NCI-H2227 treated with DMSO at 0.1 percent for 48 hours (cell line): ENCODE measurements at places on chromosomes 2 and 18.

DNA sequence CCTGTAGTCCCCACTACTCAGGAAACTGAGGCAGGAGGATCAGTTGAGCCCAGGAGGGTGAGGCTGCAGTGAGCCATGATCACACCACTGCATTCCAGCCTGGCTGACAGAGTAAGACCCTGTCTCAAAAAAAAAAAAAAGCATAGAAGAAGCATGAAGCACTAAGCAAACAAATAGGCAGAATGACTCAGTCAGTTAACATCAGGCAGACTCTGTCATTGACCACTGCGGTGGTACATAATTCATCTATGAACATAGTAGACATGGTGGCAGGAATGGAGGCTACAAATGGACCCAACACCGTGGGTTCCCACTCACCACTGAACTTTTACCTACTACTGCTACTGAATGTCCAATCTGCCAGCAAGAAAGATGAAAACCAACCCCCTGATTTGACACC lies 7.6 kb upstream of the ASXL2 start:
- no peak for DNase-seq

- no peak for DNase-seq
Measured at GRCh38 chr2:60838481-60838880, 42.9 kb upstream of the REL start.

- no peak for DNase-seq
Measured at GRCh38 chr2:102442967-102443828, 20.2 kb downstream of the IL18RAP start.

GRCh38 chr2:63735931-63736330 lies 105.8 kb upstream of the UGP2 start:
- no peak for DNase-seq

DNA sequence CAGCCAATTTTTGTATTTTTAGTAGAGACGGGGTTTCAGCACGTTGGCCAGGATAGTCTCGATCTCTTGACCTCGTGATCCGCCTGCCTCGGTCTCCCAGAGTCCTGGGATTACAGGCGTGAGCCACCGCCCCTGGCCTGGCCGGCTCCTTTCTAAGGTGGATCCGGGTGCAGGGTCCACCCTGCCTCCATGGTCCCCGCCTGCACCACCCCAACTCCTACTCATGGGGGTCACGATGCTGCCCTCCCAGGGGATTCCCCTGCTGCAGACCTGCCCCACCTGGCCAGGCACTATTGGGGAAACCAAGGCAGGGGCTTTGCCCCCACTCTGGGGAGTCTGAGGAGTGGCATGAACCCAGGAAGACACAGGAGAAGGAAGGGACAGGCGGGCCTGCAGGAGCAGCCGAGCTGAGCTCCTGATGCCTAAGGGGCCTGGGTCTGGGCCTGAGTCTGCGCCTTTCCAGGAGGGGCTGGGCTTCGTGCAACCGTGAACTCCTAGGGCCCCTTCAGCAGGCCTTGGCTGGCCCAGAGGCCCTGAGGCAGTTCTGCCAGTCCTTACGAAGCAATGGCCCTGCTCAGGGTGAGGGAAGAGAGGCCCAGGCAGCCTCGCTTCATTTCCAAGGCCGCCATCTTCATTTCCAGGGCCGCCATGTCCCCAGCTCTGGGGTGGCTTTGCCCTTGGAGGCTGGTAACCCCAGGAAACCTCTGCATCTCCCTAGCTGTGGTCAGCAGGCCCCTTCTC lies 67.2 kb upstream of the SMAD7 start:
- no peak for DNase-seq

DNA sequence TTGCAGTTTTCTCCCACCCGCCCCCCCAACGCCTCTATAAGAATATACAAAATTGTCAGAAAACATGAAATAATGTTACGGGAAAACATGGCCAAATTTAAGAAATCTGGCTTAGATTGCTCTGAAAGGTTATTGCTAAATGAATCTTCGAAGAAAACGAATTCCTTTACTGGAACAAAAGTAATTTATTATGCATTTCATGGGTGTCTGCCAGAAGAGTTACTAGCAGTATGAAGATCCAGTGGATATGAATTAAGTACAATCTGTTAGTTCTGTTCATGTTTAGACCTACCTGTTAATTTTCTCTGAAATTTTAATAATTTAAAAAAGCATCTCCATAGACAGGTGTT lies 21.9 kb downstream of the GATA6 start:
- no peak for DNase-seq

- no peak for DNase-seq
Measured at GRCh38 chr18:63312737-63313395, 6.7 kb downstream of the BCL2 start.

GRCh38 chr18:13223311-13224143 lies 5.0 kb downstream of the LDLRAD4 start:
- no peak for DNase-seq

DNA sequence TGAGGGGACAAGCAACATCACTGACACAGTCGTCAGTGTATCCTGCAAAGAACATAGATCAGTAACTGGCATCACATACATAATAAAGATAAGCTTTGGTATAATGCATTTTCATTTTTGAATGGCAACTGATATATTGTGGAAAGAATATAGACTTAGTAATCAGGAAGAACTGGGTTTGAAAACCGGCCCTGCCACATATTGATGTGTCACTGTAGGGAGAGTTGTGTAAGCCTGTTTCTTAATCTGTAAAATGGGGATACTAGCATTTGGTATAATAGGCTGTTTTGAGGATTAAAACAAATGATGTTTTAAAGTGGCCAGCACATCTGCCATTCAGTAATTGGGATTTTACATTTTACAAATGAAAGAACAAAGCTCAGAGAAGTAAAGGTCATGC lies 277.8 kb upstream of the CNTNAP5 start:
- DNase-seq: no peak

- no peak for DNase-seq
Measured at GRCh38 chr2:77397763-77398162, 124.4 kb downstream of the LRRTM4 start.

GRCh38 chr2:101967826-101968513 lies 23.8 kb upstream of the IL1R2 start:
- no peak for DNase-seq

- DNase-seq: no peak
Measured at GRCh38 chr2:108776475-108776874, 10.1 kb upstream of the CCDC138 start.

GRCh38 chr18:75544496-75544895 lies 117.0 kb upstream of the SMIM21 start:
- no peak for DNase-seq

DNA sequence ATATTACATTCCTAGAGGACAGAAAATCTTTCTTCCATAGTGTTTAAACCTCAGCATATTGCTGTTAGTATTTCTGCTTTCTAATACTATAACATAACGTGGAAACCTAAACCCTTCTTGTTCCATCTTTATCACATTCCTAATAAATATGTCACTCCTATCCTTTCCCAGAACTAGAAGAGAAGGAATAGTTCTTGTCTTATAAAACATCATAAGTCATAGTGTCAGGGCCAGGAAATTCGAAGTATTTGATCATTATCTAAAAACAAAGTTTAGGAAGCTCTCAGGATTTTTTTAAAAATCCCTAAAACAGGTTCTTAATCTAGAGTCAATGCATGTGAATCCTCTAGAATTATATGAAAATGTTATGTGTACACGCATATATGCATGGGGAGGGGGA lies 2.0 kb downstream of the NHEJ1 start:
- no peak for DNase-seq

- DNase-seq: no peak
Measured at GRCh38 chr2:207901829-207902228, 123.5 kb downstream of the PLEKHM3 start.

- DNase-seq: no peak
Measured at GRCh38 chr2:65498396-65498795, 66.0 kb upstream of the SPRED2 start.

GRCh38 chr2:30588994-30589393 lies 141.9 kb downstream of the LCLAT1 start:
- no peak for DNase-seq

DNA sequence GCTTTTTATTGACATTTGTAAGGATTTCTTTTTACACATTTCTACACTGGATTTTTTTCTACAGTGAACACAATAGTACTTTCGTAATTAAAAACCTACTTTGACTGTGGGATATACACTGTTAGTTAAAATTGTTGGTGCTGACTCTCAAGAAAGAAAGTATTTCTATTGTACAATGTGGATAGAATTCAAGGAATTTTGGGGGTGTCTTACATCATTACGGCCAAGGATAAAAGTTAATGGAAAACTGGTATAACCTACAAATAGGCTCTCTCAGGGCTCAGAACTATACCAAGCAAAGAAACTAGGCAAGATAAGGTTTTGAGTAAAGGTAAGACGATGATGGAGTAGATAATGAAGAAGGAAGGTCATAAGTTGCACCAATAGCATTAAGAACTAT lies 198.4 kb upstream of the PARD3B start:
- DNase-seq: no peak

GRCh38 chr18:49681387-49681786 lies 119.5 kb downstream of the LIPG start:
- DNase-seq: no peak

DNA sequence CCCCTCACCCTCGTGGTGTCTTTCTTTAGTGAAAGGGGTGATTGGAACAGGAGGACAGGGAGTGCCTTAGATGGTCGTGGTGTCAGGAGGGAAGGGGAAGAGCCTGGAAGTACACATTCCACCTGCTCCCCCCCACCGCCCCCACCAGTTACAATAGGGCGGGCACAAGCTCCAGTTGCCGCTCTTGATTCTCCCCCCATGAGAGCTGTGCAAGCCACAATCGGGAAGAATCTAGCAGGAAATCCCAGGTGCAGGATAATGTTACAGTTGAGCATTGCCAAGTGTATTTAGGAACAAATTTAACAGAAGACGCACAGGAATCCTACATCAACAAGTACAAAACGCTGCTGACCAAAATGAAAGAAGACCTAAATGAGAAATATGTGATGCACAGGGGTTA lies 73.6 kb downstream of the ASAP2 start:
- no peak for DNase-seq

- no peak for DNase-seq
Measured at GRCh38 chr2:236638707-236639106, 69.1 kb downstream of the ACKR3 start.

- DNase-seq: no peak
Measured at GRCh38 chr2:39304200-39304599, 60.4 kb upstream of the CDKL4 start.

DNA sequence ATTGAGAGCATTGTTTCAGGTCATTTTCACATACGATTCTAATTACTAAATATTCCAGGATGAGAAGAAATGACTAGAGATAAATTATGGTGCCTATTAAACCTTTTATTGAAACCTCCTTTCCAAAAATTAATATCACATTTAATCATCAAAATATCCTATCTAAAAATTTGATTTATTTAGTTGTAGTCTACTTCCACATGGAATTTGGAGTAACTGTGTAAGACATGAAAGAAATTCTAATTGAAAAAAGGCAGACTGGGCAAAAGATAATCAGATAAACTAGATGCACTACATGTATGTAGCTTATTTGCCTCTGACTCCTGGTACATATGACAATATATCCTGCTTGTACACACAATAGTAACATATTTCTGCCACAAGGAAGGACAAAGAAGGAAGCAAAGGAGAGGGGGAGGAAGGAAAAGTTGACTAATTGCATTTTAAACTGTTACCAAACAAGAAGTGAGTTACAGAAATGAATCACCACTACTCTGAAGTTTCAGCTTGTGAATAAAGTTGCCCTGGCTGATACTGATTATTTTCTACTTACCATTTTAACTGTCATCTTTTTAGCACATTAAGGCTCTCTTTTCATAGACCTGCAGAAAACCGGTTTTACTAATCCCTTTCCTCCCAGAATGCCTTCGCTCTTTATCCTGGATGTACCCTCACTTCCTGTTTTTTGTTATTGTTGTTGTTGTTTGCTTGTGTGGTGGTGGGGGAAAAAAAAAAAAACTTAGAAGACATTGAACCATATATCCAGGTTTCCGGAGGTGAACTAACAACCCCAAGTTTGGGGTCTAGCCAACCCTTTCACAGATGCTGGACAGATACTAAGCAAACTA lies 28.4 kb downstream of the NRXN1 start:
- DNase-seq: no peak

DNA sequence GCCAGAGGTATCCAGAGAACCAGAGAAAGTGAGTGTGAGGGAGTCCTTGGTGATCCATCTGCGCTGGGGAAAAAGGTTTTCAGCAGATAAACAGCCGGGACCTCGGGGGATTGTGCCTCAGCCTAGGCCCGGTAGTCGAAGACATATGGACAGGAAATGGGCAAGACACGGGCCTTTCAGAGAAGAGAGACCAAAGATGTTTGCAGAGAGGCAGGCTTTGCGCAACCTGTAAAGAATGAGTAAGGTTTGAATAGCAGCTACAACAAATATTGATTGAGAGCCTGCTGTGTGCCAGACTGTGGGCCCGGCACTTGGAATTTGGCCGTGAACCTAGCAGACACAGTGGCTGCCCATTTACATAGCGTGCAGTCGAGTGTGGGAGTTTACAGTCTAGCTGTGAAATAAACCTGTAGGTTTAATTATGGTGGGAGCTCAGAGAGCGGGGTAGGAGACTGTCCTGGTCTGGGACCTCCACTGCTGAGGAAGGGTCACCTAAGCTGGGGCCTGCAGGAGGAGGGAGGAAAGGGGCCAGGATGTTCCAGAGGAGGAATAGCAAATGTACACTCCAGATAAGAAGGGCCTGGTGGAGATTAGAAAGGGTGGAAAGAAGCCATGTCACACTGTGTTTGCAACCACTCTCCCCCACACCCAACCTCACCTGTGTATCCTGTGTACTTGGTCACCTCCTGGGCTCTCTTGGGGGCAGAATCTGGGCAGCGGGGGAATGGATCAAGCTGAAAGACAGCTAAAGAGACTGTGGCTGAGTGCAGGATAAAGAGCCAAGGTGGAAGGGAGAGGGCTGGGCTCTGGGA lies 3.0 kb downstream of the SH2D6 start:
- peak; percentile 37 for DNase-seq

DNA sequence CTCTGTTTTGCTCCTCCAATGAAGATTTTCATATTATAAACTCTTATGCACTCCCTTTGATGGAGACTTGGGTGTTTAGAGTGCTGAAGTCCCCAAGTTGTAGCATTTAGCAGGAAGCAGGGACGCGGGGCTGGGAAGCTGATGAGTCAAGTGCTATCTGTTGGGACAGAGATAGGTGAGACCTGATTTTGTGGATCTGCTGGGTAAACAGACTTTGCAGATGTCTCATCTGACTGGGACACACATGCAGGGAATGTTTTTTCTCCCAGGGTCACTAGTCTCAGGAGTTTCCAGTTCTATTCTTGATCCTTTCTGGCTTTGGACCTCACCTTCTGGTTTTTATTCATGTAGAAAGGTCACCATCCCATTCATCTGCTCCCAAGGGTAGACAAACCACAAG lies 79.7 kb upstream of the ACAA2 start:
- DNase-seq: no peak
